ENCODE measurements at places on chromosomes 7 and 10. TPM values are rescaled to one million over a fixed set of nuclear protein-coding genes. Genes with fewer than 3 reads are reported as not detected.

MSANTD7 gene
- 14.9 TPM for total RNA-seq

SCIN gene
- 3.6 TPM for total RNA-seq

GHRHR gene
- total RNA-seq: 2.4 TPM

MUC12 gene
- total RNA-seq: 2.9 TPM

PARD3 gene
- 27.0 TPM for total RNA-seq

NPSR1 gene
- total RNA-seq: not detected

SFTPA1 gene
- 0.48 TPM for total RNA-seq

UNCX gene
- total RNA-seq: not detected

ZNF277 gene
- 32.0 TPM for total RNA-seq

CALML5 gene
- not detected for total RNA-seq

PTPRN2 gene
- total RNA-seq: 0.72 TPM

NEBL gene
- total RNA-seq: 30.6 TPM

All from umbilical cord (tissue), 2 donors.